ENCODE measurements at places on chromosomes 3 and 15. TPM values are rescaled to one million over a fixed set of nuclear protein-coding genes. Genes with fewer than 3 reads are reported as not detected.

DNA sequence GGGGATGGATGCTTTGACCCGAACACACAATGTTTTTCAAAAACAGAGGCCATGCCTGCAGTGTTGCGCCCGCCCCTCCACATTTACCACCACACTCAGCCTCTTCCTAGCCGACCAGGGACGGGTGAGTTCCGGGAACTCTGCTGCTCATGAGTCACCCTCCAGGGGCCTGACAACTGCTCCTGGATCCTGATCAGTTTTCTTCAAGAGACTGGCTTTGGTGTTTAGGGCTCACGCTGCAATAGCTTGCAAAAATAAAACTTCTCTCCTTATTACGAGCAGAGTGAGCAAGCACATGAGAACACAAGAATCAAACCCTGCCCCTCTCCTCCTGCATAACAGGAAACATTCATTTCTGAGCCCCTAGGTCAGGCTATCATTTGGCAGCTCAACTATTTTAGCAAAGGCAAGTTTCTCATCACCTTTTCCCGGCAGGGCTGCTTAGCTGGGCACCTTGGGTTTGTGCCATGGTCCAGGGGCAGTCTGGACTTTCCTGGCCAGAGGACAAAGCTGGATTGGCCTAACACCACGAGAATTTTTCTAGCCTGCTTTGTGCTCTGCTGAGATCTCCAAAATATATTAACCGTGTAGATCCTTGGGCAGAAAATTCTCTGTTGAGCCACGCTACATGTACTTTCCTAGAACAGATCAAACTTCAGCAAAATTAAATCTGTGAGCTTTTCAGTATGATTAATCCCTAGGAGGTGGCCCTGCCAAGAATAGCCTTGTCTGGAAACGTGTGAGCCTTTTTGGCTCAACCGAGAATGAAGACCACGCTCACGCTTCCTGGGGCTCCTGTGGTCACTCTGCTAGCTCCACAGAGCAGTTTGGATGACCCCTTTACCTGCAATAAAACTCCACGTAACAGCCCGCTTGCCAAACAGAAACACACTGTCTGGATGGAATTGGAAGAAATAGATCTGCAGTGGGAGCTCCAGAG lies 52.7 kb upstream of the SPATA12 start:
- H3K27ac ChIP-seq: peak overlapping the region; percentile 74
- no peak for DNase-seq

DNA sequence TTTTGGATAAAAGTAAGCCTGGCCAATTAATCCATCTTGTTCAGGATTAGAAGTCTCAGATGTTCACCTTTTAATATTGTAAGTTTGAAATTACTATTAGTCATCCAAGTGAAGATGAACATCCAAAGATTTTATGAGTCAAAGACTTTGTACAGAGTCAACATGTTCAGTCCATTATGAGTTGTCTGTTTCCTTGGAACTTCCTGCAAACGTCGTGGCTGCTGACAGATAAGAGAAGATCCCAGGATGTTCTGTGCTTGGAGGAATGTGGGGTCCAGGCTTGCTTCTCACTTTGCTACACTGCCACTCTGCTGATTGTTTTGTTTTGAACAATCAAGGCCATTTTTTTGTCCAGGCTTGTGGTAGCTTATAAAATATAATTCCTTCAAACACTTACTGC lies 74.3 kb upstream of the SLCO2A1 start:
- peaks cover 14% of the 10 kb centered on the region for H3K36me3 ChIP-seq
- no peak for DNase-seq
- no peak overlapping the region for H3K4me3 ChIP-seq
- H3K4me1 ChIP-seq: no peaks in the 10 kb centered on the region
- no peak overlapping the region for H3K27ac ChIP-seq
- no peaks in the 10 kb centered on the region for H3K27me3 ChIP-seq

GRCh38 chr15:69826819-69827175 lies 270.9 kb downstream of the TLE3 start:
- no peak overlapping the region for H3K27ac ChIP-seq
- no peaks in the 10 kb centered on the region for H3K36me3 ChIP-seq
- peaks cover 7% of the 10 kb centered on the region for H3K4me1 ChIP-seq
- H3K27me3 ChIP-seq: peaks cover 63% of the 10 kb centered on the region

- no peak overlapping the region for H3K4me3 ChIP-seq
- H3K36me3 ChIP-seq: peaks cover 3% of the 10 kb centered on the region
- no peaks in the 10 kb centered on the region for H3K27me3 ChIP-seq
- DNase-seq: no peak
- peaks cover 7% of the 10 kb centered on the region for H3K4me1 ChIP-seq
These were observed 821 bp downstream of the LINS1 start for GRCh38 chr15:100601163-100601562.

Gene TTC23
- 23.0 TPM for total RNA-seq

Gene CNTN3
- 12.7 TPM for total RNA-seq

GRCh38 chr3:18098960-18099587 lies 326.1 kb downstream of the SATB1 start:
- H3K36me3 ChIP-seq: peaks cover 9% of the 10 kb centered on the region
- no peak for DNase-seq
- H3K27me3 ChIP-seq: no peaks in the 10 kb centered on the region
- no peak overlapping the region for H3K27ac ChIP-seq
- H3K4me3 ChIP-seq: no peak overlapping the region

GRCh38 chr3:152322756-152323155 lies 54.0 kb downstream of the MBNL1 start:
- no peaks in the 10 kb centered on the region for H3K27me3 ChIP-seq
- DNase-seq: no peak
- H3K4me1 ChIP-seq: peaks cover 30% of the 10 kb centered on the region
- H3K27ac ChIP-seq: no peak overlapping the region
- peaks cover 8% of the 10 kb centered on the region for H3K36me3 ChIP-seq

Gene CYP11A1
- total RNA-seq: 2.0 TPM

- no peak overlapping the region for H3K27ac ChIP-seq
- peaks cover 4% of the 10 kb centered on the region for H3K4me1 ChIP-seq
- H3K27me3 ChIP-seq: no peaks in the 10 kb centered on the region
- DNase-seq: no peak
- H3K4me3 ChIP-seq: no peak overlapping the region
- no peaks in the 10 kb centered on the region for H3K36me3 ChIP-seq
These were observed 5.5 kb downstream of the HHLA2 start for GRCh38 chr3:108301695-108302404.

DNA sequence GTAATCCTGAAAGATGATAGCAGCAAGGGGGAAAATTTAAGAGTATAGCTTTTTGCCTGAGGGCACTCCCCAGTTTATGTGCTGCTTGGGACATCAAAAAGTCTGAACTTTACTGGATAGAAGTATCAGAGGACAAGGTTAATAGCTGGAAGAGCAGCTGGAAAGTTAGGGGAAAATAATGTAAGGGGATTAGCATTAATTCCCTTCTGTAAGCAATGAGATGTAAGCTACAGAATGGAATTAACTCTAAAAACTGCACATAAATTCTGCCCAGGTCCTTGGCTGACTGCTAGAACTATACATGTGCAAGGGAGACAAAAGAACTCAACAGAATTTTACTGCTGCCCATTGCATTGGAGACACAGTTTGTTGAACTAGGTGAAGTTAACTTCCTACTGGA lies 55.6 kb downstream of the ATP11B start:
- no peak overlapping the region for H3K4me3 ChIP-seq
- H3K27me3 ChIP-seq: no peaks in the 10 kb centered on the region
- H3K36me3 ChIP-seq: peaks cover 50% of the 10 kb centered on the region
- H3K27ac ChIP-seq: no peak overlapping the region

Gene WDR82
- 93.1 TPM for total RNA-seq

DNA sequence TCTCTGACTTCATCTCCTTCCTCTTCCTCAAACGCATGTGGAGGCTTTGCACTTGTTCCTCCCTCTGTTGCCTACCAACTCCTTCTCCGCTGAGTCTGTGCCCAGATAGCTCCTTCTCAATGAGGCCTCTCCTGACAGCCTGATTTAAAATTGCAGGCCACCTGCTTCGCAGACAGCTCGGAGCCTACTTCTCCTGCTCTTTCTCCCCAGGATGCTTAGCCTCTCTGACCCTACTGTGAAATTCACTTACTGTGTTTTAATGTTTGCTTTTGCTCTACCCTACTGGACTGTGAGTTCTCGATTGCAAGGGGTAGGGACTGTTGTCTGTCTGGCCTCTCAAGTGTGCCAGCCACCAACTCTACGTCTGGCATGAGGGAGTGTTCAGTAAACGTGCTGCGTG lies 83.4 kb downstream of the EEFSEC start:
- no peaks in the 10 kb centered on the region for H3K27me3 ChIP-seq
- H3K36me3 ChIP-seq: no peaks in the 10 kb centered on the region
- peak overlapping the region; percentile 6 for H3K27ac ChIP-seq
- DNase-seq: no peak
- peaks cover 8% of the 10 kb centered on the region for H3K4me1 ChIP-seq

Gene GOLGA8Q
- not detected for total RNA-seq

DNA sequence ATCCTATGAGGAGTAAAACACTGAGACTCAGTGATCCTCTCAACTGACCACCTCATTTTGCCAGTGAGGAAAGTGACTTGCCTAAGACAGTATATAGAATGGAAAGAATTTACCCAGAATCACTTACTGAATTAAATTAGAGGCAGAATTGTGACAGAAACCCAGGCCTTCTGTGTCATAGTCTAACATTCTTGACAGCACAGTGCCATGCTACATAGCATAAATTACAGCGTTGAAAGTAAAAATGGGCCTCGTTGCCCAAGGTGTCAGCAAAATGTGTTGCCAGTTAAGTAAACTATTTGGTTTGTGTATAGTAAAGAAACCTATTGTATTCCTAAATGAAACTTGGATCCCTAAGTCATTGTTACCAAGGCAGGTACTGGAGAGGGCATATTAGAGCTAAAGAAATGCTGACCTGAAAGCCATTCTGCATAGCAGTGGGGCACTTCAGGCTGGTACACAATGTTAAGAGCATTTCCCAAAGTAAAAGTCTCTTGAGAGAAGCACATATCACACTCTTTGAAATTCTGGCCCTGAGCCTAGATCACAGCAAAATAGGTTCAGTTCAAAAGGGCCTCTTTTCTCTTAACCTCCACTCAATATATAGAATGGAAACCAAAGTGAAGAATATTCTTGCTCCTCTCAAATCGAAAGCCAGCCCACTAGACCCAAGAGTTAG lies 53.8 kb downstream of the HMG20A start:
- H3K36me3 ChIP-seq: peaks cover 20% of the 10 kb centered on the region
- no peak overlapping the region for H3K27ac ChIP-seq
- no peak overlapping the region for H3K4me3 ChIP-seq
- H3K27me3 ChIP-seq: no peaks in the 10 kb centered on the region

GRCh38 chr15:32135335-32135734 lies 105.0 kb downstream of the CHRNA7 start:
- H3K36me3 ChIP-seq: no peaks in the 10 kb centered on the region
- H3K27me3 ChIP-seq: no peaks in the 10 kb centered on the region
- no peak for DNase-seq

Gene NRG4
- 3.0 TPM for total RNA-seq

DNA sequence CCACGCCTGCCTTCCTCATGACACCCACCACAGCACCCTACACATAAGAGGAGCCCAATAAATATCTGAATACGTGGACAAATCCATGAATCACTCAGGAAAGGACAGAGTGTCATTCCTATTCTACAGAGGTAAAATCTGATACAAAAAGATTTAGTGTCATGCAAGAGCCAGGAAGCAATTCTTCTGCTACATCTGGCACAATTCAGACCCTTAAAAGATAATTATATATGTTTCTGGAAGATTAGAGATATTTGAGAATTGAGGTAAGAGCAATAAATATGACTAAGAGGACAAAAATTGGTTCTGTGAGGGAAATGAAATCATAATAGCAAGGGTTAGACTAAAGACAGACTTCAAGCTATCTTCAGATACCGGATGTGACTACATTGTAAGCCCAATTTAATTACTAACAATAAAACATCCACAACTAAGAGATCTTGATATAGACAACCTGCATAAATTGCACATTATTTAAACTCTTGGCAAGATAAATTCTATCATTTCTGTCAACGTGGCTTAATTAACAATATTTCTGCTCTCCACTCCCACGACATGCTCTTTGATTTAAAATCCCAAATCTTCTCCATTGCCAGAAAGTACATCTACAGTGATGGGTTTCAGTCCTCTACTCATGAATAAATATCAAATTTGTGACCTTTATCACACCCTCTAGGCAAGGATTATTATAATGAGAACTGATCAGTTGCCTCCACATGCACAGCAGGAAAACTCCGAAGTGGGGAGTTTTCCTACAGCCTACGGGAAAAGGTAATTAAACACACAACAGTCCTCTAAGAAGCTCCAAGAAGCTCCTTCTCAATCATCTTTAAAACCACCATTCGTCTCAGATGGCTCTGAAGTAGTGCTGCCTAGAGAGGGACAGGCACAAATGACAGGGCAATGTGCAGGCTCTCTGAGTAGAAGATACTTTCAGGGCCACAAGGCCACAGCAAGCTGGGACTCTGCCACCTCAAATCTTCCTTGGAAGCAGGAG lies 32.6 kb downstream of the MB21D2 start:
- no peak overlapping the region for H3K4me3 ChIP-seq
- peaks cover 31% of the 10 kb centered on the region for H3K4me1 ChIP-seq
- H3K27ac ChIP-seq: peak overlapping the region; percentile 84
- no peaks in the 10 kb centered on the region for H3K27me3 ChIP-seq
- no peak for DNase-seq
- H3K36me3 ChIP-seq: peaks cover 2% of the 10 kb centered on the region

Gene SOX2
- 72.0 TPM for total RNA-seq

Gene NR1I2
- 0.62 TPM for total RNA-seq

Measured in progenitor cell of endocrine pancreas (in vitro differentiated cells).